ENCODE measurements at places on chromosomes 11 and 22.

DNA sequence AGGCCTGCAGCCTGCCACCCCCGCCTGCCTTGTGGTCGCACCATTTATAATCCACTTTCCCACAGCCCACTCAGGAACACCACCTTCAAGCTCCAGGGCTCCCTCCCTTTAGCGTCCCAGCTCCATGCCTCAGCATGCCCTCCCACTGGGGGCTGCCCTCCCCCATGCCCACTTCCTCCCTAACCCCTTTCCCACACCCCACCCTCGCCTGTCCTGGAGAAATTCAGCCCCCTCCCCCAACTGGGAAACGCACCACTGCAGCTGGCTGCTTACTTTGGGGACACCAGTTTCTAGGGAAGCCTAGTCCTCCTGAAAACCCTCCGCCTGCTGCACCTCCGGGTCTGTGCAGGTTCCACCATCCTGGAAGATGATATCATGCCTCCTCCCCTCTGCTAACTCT is 3.4 kb upstream of the YPEL1 start:
- DNase-seq, result no peak

DNA sequence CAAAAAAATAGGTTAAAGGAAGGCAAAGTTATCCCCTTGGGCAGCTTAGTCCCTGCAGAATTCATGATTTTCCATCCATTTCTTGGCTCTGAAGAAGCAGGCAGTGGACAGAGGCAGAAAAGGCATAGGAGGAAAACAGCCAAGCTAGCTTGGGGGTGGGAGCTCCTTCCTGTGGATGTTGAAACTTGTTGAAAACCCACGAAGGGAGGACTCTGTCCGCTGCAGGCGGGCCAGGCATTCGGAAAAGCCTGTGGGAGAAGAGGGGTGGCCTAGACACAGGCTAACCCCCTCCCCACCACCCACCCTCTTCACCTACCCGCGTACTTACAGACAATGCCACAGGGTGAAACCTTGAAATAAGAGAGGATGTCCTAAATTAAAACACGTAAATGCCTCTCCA is 72.1 kb downstream of the C22orf31 start:
- DNase-seq, result no peak

DNA sequence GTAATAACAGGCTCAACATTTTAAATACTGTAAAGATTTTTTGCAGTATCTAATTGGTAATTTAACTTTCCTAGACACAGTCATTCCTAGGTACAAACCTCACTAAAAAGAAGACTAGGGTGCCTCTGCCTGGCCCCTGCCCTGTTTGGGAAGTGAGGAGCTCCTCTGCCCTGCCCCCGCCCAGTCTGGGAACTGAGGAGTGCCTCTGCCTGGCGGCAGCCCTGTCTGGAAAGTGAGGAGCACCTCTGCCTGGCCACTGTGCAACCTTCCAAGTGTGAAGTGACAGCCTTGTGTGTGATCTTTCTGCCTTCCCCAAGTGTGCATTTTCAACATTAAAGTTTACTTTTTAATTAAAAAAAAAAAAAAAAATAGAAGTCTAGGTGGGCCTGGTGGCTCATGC is 4.2 kb downstream of the CHORDC1 start:
- DNase-seq, result no peak

GRCh38 chr11:70007796-70008195 is 70.3 kb upstream of the ANO1 start:
- no peak for DNase-seq
